ENCODE measurements at places on chromosomes 1 and 21. TPM values are rescaled to one million over a fixed set of nuclear protein-coding genes. Genes with fewer than 3 reads are reported as not detected.

DNA sequence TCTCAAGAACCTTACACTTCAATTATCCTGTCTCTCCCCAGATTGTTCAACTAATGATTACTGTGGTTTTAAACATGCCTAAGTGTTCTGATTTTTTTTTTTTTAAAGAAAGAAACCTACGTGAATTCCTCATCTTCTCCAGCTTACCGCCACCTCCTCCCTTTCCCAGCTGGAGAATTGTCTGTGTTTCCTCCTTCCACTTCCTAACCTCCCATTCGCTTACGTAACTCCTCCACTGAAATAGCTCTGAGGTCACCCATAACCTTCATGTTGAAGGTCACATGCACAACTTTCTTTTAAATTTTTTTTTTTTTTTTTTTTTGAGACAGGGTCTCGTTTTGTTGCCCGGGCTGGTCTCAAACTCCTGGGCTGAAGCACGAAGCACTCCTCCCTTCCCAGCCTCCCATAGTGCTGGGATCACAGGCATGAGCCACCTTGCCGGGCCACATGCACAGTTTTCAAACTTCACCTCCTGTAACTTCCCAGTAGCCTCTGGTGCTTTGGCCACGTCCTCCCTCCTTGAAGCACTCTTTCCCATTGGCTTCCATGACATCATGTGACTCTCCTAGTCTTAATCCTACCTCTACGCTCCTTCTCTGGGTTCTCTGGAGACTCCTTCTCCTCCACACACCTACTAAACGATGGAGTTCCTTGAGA is 9.8 kb upstream of the CAPZB start:
- no peaks in the 10 kb centered on the region for H3K27me3 ChIP-seq
- H3K27ac ChIP-seq: peak overlapping the region; percentile 43
- H3K4me1 ChIP-seq: peaks cover 13% of the 10 kb centered on the region
- no peak overlapping the region for H3K4me3 ChIP-seq

Gene SLC2A5
- total RNA-seq: 5.3 TPM

- H3K27me3 ChIP-seq: no peaks in the 10 kb centered on the region
- no peak overlapping the region for H3K27ac ChIP-seq
- peaks cover 68% of the 10 kb centered on the region for H3K4me1 ChIP-seq
Measured at GRCh38 chr1:89659322-89660081, 26.6 kb downstream of the LRRC8C start.

Gene FALEC
- not detected for total RNA-seq

DNA sequence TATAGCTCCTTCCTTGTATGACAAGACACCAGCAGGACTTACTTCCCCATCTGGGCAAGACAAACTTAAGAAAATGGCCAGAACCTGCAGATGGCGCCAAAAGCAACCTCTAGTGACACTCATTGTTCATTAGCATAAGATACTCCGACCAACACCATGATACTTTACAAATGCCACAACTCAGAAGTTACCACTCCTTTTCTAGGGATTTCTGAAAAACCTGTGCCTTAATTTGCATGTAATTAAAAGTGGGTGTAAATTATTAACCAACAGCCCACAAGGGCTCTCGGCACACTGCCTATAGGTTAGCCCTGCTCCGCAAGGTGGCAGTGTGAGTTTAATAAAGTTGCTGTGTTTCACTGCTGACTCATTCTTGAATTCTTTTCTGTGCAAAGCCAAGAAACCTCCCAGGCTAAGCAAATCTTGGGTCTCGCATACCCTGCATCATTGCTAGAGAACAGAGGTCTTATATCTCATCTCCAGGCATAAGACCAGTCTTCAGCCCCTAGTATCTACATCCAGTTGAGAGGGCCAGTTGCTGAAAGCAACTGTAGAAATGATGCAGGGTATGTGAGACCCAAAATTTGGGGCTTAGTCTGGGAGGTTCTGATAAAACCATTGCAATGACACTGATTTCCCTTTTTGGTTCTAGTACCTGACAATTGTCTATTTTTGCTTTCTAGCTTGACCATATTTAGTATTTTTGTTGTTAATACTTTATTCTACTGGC is 86.4 kb downstream of the FAF1 start:
- no peak overlapping the region for H3K4me3 ChIP-seq
- H3K4me1 ChIP-seq: peaks cover 3% of the 10 kb centered on the region
- no peaks in the 10 kb centered on the region for H3K36me3 ChIP-seq
- no peaks in the 10 kb centered on the region for H3K27me3 ChIP-seq
- peak; percentile 82 for DNase-seq

DNA sequence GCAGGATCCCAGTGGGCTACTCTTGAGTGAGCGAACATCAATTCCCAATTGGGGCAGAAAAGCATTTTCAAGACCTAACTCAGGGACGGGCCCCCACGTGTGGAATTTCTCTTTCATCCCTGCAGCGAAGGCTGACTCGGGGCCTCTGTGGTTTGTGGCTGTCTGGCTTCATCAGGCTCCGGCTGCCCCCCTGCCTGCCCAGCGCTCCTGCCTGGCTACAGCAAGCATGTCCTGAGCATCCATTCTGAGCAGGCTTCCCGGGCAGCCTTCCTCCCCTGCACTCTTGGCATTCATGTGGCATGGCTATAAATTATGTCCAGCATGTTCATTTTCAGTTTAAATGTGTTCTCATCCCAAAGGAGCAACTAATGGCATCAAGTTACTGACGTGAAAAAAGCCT is 588.1 kb downstream of the KIF26B start:
- no peaks in the 10 kb centered on the region for H3K27me3 ChIP-seq
- H3K36me3 ChIP-seq: no peaks in the 10 kb centered on the region
- no peak overlapping the region for H3K27ac ChIP-seq
- H3K4me1 ChIP-seq: no peaks in the 10 kb centered on the region

Gene CD1D
- 18.5 TPM for total RNA-seq

- peak within 1 kb of the TSS; percentile 58 for H3K4me3 ChIP-seq
- H3K4me1 ChIP-seq: peaks cover 44% of the 10 kb centered on the region
- peak within 1 kb of the TSS; percentile 97 for H3K27ac ChIP-seq
- H3K36me3 ChIP-seq: no peaks in the 10 kb centered on the region
- peak; percentile 99 for DNase-seq
Measured at GRCh38 chr1:248906009-248906752, at the start of gene PGBD2. PGBD2 (plus strand) TSS chr1:248906235; CDS start chr1:248913863, 7,628 bp downstream.

- no peak for DNase-seq
- no peaks in the 10 kb centered on the region for H3K36me3 ChIP-seq
Measured at GRCh38 chr21:36487641-36488307, 7.9 kb upstream of the CLDN14 start.

GRCh38 chr1:31234123-31234708 is 5.5 kb downstream of the NKAIN1 start:
- H3K4me3 ChIP-seq: no peak overlapping the region
- peaks cover 40% of the 10 kb centered on the region for H3K27me3 ChIP-seq
- H3K27ac ChIP-seq: no peak overlapping the region
- H3K36me3 ChIP-seq: no peaks in the 10 kb centered on the region

GRCh38 chr1:210233495-210234328 is 1.1 kb downstream of the SERTAD4 start:
- H3K4me1 ChIP-seq: peaks cover 28% of the 10 kb centered on the region
- H3K27me3 ChIP-seq: peaks cover 18% of the 10 kb centered on the region
- no peaks in the 10 kb centered on the region for H3K36me3 ChIP-seq
- H3K4me3 ChIP-seq: peak overlapping the region; percentile 26
- no peak overlapping the region for H3K27ac ChIP-seq

- H3K36me3 ChIP-seq: no peaks in the 10 kb centered on the region
- H3K27ac ChIP-seq: no peak overlapping the region
- peaks cover 8% of the 10 kb centered on the region for H3K4me1 ChIP-seq
Measured at GRCh38 chr1:3030663-3031381, 9.6 kb downstream of the ACTRT2 start.

Gene OR2G6
- 0.09 TPM for total RNA-seq

DNA sequence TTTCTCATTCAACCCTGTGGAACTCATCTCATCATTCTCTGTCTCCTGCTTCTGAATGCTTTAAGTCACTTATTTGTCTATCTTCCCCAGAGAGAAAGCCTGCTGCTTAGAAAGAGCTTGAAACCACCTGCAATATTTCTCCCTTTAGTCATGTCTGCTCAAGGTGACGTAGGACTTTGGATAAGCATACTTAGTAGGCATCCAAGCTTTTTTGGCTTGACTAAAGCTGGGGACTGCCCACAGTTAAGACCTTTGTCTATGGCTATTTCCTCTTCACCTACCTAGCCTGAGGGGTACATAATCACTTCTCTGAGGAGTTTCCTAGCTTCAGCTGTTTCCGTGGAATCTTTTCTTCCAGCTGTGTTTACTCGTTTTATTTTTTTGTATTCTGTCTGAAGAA is 665.8 kb upstream of the CAMK1G start:
- H3K27me3 ChIP-seq: no peaks in the 10 kb centered on the region
- no peak for DNase-seq
- no peaks in the 10 kb centered on the region for H3K4me1 ChIP-seq
- no peak overlapping the region for H3K27ac ChIP-seq
- no peaks in the 10 kb centered on the region for H3K36me3 ChIP-seq

DNA sequence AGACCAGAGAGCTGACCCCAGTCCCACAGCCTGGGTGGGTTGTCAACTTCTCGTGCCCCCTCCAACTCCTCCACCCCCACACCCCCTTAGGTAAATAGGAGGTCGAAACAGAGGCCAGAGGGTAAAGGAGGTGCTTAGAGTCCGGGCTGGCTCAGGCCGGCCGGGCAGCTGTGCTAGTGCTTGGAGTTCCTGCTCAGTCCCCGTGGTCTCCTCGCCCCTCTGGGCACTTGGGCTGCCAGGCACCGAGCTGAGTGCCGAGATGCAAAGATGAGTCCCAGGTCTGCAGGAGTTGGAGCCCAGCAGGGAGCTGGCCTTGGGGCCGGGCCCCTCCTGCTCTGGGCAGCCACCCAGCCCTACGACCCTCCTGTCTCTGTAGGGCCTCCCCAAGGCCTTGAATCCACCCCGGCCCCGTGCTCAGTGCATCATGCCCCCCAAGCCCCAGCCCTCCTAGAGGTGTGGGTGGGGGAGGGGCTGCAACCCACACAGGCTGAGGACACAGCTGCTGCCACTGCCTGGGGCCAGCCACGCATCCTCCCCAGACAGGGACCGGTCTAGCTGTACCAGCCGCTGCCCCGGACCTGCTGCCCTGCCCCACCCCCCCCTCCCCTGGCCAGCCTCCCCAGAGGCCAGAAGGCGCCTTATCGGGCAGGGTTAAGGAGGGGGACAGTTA is 1.9 kb downstream of the SMIM1 start:
- H3K27me3 ChIP-seq: no peaks in the 10 kb centered on the region
- no peak for DNase-seq
- H3K27ac ChIP-seq: peak overlapping the region; percentile 75
- H3K36me3 ChIP-seq: peaks cover 18% of the 10 kb centered on the region
- peaks cover 53% of the 10 kb centered on the region for H3K4me1 ChIP-seq
- no peak overlapping the region for H3K4me3 ChIP-seq

Gene ITSN1
- total RNA-seq: 42.9 TPM

Gene TMEM61
- not detected for total RNA-seq

DNA sequence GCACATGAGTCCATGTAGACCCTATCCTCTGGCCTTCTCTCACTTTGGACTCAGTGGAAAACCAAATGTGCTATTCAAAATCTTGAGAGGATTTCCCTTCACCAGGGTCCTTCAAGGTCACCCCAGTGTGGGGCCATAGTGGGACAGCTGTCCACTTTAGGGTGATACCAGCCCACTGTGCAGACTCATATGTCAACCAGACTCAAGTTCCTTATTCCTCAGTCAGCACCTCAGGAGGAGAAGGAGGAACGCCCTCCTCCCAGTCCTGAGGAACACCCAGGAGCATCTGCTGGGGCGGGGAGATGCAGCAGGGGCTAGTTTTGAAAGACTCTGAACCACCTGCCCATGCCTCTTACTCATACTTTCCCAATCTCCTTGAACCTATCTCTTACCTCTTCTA is 340.9 kb downstream of the MATN1 start:
- no peaks in the 10 kb centered on the region for H3K27me3 ChIP-seq
- H3K36me3 ChIP-seq: no peaks in the 10 kb centered on the region
- peaks cover 6% of the 10 kb centered on the region for H3K4me1 ChIP-seq
- no peak overlapping the region for H3K4me3 ChIP-seq
- H3K27ac ChIP-seq: no peak overlapping the region
- peak; percentile 46 for DNase-seq

GRCh38 chr21:32732544-32732943 is 4.7 kb upstream of the SYNJ1 start:
- H3K36me3 ChIP-seq: peaks cover 54% of the 10 kb centered on the region
- H3K4me3 ChIP-seq: no peak overlapping the region
- H3K4me1 ChIP-seq: peaks cover 10% of the 10 kb centered on the region
- DNase-seq: no peak
- no peaks in the 10 kb centered on the region for H3K27me3 ChIP-seq

Gene RAB13
- total RNA-seq: 31.8 TPM

DNA sequence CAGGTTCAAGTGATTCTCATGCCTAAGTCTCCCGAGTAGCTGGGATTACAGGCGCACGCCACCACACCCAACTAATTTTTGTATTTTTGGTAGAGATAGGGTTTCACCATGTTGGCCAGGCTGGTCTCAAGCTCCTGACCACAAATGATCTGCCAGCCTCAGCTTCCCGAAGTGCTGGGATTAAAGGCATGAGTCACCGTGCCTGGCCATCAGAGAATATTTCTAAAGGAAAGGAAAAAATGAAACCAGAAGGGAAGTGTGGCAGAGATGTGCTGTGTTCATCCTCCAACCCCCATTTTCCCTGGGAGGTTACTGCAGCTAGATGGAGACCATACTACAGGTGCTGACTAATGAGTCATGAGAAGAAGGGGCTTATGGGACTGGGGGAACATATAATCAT is 964.1 kb downstream of the TTLL7 start:
- H3K36me3 ChIP-seq: no peaks in the 10 kb centered on the region
- H3K4me3 ChIP-seq: no peak overlapping the region
- DNase-seq: no peak
- no peak overlapping the region for H3K27ac ChIP-seq

DNA sequence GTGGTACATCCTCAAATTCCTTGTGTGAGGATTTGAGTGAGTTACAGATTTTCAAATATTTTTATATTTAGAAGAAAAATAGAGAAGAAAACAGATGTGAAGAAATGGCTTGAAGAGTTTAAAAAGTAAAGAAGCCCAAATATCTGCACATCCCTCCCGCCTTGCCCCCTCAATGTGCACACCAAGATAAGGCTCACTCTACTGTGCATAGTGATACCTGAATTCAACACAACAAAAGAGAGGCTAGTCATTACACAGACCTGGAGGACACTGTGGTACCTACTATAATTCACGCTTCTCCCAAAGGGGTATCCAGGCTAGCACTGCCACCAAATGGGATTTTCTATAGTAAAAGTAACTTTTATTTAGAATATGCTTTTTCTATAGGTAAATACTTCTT is 44.0 kb upstream of the SYT2 start:
- peaks cover 87% of the 10 kb centered on the region for H3K36me3 ChIP-seq
- H3K27me3 ChIP-seq: no peaks in the 10 kb centered on the region
- H3K4me3 ChIP-seq: no peak overlapping the region
- no peak overlapping the region for H3K27ac ChIP-seq

- no peak for DNase-seq
- no peak overlapping the region for H3K4me3 ChIP-seq
- H3K27me3 ChIP-seq: no peaks in the 10 kb centered on the region
Measured at GRCh38 chr21:16022921-16023320, 293.1 kb downstream of the USP25 start.

- peaks cover 11% of the 10 kb centered on the region for H3K4me1 ChIP-seq
- no peaks in the 10 kb centered on the region for H3K36me3 ChIP-seq
- H3K27ac ChIP-seq: no peak overlapping the region
- no peak for DNase-seq
Measured at GRCh38 chr1:85198864-85199263, 2.0 kb downstream of the SYDE2 start.

All from spleen (tissue), 13 donors.